ENCODE measurements at places on chromosomes 4 and X.

DNA sequence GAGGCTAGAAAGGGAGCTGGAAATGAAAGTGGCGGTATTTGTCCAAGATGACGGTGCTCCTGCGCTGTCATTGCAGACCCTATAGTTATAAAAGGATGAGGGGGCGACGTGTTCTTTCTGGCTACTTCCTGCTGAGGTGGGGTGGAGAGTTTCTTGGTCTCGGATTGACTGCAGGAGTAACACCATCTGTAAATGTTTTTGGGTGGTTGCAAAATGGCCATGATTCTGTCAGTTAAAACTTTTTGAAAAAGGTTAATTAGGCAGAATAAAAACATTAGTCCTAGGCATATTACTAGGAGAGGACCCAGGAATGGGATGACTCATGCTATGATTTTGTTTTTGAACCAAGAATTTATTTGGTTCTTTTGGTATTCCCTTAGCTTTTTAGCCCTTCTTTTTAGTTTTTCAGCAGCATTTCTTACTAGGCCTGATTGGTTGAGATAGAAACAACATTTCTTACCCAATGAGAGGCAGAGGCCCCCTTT, 53.1 kb downstream of the USP11 start:
- DNase-seq, result no peak

GRCh38 chrX:12080265-12080664, 58.0 kb upstream of the FRMPD4 start:
- no peak for DNase-seq

GRCh38 chrX:97609938-97610337, 726.2 kb downstream of the RPA4 start:
- no peak for DNase-seq

GRCh38 chr4:5037553-5038551, 13.4 kb upstream of the STK32B start:
- DNase-seq, result no peak

Measured in effector memory CD4-positive, alpha-beta T cell (primary cell).